ENCODE measurements at places on chromosomes 6 and 20.

DNA sequence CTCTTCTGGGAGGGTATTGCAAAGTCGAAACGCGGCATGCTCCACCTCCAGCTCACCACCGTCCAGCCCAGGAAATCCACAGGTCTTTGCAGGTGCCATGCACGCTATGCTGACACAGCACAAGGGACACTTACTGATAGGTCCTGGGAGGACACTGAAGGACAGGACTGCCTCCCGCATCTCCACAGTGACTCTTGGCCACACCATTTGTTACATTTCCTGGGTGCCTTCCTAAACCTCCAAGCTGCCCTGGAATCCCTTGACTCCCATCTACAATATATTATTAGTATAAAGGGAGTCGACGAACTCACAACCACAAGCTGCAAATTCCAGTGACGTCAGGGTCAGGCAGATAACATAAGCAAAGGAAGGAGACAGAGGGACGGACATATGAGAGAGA lies 106.9 kb downstream of the JPH2 start:
- no peak for DNase-seq

DNA sequence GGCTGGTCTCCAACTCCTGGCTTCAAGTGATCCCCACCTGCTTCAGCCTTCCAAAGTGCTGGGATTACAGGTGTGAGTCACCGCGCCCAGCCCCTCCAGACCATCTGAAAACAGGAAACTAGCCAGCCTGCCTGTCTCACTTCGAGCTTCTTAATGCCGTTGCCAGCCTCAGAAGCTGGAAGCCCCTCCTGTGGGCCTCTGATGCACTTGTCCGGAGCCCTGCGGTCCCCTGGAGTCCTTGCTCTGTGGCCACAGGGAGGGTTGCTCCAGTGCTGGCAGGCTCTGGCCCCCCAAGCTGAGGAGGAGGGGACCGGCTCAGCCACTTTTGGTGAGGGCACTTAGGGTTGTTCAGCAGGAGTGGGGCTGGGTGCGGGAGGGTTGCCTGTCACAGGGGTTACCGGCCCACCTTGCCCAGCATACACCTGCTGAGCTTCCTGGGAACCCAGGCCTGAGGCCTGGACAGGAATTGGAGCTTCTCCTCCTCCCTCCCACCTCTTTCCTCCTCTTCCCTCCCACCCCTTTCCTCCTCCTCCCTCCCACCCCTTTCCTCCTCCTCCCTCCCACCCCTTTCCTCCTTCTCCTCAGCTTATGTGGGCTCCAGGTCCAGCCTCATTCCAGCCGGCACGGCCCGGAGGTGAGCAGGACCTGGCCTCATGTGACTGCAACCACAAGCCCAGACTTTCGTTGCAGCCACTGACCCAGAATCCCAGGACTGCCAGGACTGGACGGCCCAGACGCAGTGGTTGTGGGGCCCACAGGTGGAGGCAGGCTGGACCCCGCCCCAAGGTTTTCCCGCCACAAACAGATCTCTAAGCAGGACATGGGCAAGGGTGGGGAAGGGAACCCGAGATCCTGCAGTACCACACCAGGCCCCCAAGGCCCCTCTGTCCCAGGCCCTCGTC lies 9.4 kb upstream of the BIRC7 start:
- no peak for DNase-seq

DNA sequence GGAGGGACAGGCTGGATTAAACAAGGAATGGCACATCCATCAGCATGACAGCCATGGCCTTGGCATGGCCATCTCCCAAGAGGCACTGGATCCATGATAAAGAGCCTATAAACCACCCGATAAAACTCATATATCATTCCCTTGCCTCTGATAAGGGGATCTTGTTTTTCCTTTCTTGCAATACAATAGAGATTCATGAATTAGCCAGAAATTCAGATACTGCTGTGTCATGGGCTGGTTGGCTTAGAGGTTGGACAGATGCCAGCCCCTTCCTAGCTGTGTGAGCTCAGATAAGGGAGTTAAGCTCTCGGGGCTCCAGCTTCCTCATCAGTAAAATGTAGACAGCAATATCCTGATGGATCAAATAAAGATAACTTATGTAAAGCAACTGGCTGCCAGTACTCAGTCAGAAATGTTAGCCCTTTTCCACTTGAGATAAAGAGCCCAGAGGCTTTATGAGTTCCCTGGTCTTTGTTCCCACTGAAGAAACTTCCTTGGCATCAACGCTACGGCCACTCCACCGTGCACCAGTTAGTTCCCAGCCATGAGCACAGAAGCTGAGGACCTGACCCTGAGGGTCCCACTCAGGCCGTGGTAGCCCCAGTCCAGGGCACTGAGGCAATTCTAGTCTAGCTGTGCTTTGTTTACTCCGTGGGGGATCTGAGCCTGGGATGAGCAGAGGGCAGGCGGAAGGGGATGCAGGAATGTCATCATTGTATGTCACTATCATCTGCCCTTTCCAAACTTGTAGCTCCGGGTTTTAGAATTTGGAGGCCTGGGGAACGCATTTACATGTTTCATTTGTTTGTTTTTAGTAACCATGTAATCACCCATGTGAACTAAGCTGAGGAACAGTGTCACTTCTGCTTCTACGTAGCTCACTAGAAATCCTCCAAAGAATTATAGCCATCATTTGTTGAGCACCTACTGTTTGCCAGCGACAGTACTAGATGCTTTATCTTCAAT lies 67.2 kb upstream of the TBC1D7 start:
- DNase-seq = no peak

DNA sequence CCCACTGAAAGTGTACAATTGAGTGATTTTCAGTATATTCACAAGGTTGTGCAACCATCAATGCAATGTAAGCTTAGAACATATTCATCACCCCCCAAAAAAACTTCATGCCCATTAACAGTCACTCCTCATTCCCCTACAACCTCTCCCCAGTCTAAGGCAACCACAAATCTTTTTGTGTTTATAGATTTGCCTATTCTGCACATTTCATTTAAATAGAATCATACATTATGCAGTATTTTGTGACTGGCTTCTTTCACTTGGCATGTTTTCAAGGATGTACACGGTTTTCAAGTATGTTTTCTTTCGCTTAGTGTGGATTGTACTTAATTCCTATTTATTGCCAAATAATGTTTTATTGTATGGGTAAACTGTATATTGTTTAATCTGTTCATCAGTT lies 329.3 kb upstream of the RNF24 start:
- DNase-seq = no peak

DNA sequence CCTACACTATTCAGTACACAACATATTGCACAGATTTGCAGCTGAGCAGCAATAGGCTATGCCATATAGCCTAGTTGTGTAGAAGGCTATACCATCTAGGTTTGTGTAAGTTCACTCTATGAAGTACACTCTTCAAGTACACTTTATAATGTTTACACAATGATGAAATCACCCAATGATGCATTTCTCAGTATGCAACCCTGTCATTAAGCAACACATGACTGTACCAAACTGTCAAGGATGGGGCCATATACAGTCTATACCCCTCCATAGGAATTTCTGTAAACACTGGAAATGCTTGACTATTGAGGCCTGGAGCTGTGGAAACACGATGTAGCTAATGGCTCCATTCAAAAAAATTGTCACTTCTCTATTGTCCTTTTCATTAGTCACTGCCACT lies 535.4 kb downstream of the EPM2A start:
- no peak for DNase-seq

GRCh38 chr20:9397928-9398327 lies 116.5 kb upstream of the LAMP5 start:
- no peak for DNase-seq

DNA sequence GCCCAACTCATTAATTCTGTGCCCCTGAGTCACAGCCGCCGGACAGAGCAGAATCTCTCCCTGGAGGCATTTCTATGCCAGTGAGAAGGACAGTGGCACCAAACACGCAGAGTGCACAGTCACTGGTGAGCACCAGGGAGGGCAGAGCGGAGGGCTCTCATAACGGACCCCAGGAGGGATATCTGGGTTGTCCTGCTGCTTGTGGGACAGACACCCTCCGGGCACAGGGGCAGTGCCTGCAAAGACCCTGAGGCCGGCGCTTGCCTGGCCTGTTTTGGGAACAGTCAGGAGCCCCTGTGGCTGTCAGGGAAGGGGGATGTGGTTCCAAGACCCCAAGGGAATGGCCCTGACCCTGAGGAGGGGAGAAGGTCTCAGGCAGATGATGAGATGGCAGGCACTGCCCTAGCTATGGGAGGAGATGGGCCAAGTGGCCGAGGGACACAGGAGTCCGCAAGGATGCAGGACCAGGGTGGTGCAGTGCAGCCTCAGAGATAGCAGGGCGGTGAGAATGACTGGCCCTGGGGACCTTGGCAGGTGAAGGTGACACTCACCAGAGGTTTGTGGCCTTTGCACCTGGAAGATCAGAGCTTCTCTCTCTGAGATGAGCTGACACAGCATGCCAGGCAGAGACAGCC lies 270.8 kb downstream of the SMOC2 start:
- DNase-seq = no peak

DNA sequence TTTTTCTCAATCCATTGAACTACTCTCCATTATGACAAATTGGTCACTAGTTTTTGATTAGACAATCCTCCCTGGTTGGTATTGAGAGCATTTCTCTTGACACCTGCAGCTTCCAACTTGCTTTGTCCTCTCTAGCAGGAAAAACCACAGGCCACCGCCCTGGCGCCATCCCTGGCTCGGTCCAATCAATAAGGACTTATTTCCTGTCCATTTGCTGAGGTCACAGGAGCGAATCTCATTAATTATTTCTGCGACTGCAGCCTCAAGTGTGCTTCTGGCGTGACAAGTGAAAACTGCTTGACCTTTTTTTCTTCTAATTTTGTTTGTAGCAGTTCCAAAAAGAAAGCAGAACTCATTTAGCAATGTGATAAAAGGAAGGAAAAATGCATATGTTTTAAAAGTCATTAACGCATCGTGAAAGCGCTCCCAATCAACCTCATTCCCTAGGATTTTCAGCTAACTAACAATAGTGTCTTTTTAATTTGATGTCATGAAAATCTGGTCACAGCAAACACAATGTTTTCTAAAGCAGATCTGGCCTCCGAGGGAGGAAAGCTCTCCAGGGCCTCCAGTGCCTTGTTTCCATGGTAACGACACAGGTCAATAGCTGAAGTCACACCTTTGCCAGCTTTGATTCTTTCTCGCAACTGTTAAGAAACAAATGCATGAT lies 39.0 kb upstream of the BEND3 start:
- DNase-seq = peak; percentile 39

DNA sequence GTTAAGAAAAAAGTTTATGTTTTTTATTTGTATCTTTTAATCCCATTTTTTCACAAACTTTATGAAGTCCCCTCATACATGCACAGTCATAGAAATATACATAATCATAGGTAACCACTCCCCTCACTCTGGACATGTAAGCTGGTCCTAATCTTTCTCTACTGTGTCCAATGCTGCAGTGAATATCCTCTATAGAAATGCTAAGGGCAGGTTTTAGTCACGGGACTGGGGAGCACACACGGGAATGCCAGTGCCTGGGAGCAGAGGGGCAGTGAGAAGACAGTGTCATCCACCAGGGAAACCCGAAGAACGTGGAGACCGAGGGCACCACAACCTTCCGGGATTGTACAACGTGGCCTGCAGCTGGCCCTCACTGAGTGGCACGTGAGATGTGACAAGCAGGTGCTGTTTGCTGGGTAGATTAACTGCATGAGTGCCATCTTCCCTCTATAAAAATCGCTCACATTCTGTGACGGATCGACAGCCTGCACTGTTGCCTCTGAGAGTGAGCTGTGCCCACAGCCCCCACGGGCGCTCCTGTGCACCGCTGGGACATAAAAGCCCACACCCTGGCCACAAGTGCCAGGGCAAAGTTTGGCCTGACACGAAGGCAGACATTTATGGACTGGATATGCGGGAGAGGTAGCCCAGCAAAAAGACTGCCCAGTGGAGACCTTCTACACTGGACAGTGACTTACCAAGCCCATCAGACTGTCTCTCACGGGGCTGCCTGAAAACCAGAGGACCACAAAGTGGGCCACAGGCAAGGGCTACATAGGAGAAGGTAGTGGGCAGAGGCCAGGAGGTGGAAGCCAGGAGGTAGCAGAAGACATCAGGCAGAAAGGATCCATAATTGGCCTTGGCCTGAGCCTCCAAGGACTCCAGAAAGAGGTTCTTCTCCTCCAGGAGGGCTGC lies 63.2 kb downstream of the FGD2 start:
- no peak for DNase-seq

DNA sequence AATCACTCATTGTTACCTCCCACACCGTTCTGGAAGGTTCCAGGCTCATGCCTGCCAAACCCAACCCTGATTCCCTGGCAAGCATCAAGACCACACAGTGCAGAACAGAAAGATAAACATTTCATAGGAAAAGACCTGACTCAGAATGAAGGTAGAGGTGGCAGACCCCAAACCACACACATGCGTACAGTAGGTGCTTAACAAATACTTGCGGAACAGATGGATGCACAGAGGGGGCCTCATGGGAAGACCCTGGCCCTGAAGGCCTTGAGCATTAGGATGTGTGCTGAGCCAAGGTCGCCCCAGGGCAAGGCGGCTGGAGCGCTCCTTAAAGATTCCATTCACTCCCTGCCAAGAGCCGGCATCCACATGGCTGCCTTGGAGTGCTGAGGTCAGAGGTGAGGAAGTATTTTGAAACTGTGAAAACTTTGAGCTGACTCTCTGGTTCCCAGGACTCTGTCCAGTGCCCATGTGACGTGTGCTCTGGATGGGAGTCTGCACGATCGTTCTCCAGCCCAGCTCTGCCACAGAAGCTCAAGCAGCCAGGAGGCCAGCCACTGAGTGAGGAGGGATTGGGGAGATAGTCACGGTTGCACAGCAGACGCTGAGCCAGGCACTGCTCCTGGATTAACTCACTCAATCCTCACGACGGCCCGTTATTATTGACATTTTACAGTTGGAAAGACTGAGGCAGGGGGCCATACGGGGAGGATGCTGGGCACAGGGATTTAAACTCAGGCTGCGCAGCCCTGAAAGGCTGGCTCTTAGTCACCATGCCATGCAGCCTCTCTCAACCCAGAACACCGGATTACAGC lies 65.5 kb upstream of the AFDN start:
- no peak for DNase-seq

GRCh38 chr6:143060806-143061596 lies at the start of gene AIG1:
Gene AIG1 (plus strand): TSS chr6:143060889. CDS start chr6:143060926, 37 bp downstream.
- peak; percentile 1 for DNase-seq

DNA sequence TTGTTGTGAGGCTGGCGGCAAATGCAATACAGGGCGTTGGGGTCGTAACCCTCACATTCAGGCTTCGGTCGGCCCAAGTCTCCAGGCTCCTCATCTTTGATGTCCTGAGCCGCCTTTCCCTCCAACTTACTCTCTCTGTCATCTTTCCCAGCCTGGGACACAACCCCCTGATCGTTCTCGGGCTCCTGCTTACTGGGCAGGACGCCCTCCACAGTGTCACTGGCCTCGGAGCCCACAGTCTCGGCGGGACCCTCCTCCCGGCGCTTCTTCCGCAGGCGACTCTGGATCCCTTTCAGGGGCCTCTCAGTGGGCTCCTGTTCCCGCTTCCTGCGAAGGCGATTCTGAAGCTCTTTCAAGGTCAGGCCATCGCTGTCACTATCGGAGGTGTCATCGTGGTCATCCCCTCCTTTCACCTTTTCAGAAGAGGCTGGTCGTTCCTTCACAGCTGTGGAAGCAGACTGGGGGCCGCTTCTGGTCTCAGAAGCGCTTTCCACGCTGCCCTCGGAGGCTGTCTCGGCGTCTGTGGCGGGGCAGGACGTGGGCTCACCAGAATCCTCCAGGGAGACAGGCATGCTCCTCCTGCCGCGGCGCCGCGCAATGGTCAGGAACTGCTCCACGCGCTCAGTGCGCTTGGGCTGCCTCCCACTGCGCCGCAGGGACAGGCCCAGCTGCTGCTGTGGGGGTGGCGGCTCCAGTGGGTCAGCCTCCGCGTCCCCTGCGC lies 15.4 kb downstream of the DIDO1 start:
- no peak for DNase-seq

Measured in NCI-H1436 (cell line).